ENCODE measurements at places on chromosomes 1 and 21.

GRCh38 chr1:92940541-92940940 is 20.7 kb downstream of the DIPK1A start:
- no peak for DNase-seq

DNA sequence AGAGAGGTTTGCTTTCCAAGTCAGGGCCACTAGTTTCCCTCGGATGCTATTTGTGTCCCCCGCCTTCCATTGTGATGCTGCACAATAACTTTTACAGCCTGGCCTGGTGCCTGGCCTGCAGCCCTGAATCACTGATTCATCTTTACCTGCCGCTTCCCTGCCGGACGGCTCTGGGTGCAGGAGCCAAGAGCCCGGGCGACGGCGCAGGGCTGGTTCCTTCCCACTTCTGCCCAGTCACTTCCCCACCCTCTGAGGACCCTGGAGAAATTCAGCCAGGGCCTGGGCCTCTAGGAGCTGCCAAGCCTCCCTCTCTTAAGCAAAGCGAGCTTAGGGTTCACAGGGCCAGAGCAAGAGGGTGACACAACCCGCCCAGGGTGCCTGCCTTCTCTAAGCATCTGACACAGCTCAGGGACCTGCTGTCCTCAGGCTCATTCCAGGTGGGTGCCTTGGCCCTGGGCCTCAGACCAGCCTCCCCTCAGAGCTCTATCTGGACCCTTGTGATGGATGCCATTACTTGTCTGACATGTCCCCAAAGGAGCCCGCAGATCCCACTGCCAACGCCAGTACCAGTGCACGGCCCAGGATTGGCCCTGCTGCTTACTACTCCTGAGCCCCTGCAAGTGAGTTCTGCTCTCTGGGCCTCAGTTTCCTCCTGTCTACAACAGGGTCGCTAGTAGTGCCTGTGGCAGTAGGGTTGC is 381.0 kb upstream of the VAMP3 start:
- DNase-seq, result no peak

- DNase-seq, result no peak
These were observed 53.4 kb upstream of the PRKACB start for GRCh38 chr1:84090447-84091245.

GRCh38 chr1:32890516-32891240 is 4.4 kb downstream of the HPCA start:
- no peak for DNase-seq

GRCh38 chr1:186875896-186876835 is 47.4 kb downstream of the PLA2G4A start:
- no peak for DNase-seq

- DNase-seq, result no peak
These were observed 1010.3 kb downstream of the AMY1C start for GRCh38 chr1:104760017-104760416.

DNA sequence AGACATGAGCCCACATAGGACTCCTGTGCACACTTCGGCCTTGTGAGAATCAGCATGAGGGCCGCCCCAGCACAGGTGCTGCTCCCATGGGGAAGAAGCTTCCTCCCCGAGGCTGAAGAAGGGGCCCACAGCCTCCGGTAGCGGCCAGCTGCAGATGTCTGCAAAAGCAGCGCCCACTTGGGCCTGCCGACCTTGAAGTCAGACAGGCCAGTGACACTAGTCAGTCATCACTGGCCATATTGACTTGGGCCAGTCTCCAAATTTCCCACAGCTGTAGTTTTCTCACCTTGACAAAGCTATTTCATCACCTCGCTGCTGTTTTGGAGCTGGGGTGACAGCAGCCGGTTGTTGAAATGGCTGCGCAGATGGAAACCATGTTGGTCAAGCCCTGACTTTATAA is 83.0 kb downstream of the RIPK4 start:
- no peak for DNase-seq

GRCh38 chr21:14602382-14602958 is 56.4 kb upstream of the SAMSN1 start:
- no peak for DNase-seq
